BJ (cell line): ENCODE measurements at places on chromosomes 2 and 18.

GRCh38 chr2:169997140-169997887, 170.1 kb downstream of the UBR3 start:
- DNase-seq, result no peak

DNA sequence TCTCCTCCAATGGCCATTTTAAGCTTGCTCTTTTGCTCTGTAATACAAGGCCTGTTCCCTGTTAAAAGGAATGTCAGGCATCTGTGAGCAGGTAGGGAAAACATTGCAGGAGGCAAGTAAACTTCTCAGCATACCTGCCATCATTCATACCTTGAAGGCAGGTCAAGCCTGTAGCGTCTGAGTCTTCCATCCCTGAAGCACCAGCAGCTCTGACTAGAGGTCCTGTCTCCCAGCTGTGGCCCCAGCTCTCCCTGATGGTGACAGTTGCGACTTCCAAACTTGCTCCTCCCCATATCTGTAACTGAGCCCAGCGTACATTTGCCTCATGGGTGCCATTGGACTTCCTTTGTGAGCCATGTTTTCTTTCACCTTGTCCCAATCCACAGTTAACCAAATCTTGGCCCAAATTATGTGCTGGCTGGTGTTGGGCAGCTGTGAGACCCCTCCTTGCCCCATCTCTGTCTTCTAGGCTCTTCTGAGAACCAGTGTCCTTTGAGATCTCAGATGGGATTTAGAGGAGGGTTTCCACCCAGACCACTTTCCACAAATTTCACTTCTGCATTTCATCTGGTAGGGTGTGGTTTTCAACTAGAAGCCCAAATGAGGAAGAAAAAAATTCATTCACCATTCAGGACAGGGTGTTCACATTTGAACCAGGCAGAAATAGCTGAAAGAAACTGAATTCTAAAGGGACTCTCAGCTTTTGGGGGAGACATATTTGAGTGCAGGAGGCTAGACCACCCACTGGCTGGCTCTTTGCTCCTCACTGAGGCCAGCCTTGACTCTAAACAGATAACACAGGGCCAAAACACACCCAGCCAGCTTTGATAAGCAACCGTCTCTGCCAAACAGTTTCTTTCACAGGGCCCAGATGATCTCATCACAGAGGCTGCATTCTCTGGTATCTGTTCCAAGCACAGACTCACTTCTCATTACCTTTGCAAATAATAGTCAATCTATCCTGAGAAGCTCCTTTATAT, 66.4 kb upstream of the MSH2 start:
- no peak for DNase-seq

- no peak for DNase-seq
These were observed 43.2 kb downstream of the SDC1 start for GRCh38 chr2:20181761-20182160.

DNA sequence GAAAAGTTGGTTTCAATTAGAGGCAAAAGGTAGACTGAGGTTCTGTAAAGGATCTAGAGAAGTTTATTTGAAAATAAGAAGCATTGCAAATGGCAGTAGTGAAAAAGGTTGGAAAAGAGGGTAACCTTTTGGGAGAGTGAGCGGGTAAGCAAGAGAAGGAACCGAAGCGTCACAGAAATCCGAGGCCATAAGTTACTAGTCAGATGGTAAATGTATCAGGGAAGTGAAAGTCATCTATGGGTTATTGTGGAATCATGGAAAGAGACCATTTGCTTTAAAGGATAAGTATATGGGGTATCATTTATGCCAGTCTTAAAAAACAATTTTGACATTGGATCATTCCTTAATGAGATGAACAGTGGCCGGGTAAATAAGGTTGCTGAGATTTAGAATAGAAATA, 30.5 kb downstream of the EML4 start:
- no peak for DNase-seq

DNA sequence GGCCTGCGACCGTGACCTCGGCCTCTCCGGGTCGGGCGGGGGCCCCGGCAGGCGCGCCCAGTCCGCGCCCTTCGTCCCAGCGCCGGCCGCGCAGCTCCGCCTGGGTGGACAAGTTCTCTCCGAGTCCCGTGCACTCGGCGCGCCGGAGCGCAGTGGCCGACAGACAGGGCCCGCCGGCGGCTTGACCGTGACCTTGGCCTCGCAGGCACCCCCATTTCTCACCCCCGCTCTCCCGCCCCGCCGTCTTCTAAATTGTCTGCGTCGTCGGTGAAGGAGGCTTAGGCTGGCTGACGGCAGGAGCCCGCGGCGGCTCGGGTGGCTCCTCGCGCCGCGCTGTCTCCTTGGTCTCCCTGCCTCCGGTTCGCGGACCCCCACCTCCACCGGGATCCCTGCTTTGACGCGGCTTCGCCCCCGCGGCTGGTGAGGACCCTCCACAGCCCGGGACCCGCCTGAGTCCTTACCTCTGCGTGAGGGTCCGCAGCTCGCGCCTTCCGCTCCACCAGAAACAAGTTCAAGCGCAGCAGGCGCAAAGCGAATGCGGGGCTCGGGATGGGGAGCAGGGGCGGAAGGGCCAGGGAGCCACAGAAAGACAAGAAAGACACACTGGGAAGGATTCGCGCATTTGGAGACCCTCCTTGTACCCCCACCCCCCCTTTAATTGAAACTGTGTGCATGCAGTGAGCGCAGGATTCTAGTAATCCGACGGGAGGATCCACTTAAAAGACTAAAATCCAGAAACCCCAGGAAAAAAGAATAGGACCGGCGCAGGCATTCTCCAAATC, 4.0 kb downstream of the PTGR3 start:
- DNase-seq, result no peak

GRCh38 chr2:71725836-71726235, 272.5 kb downstream of the DYSF start:
- no peak for DNase-seq
